Naive thymus-derived CD4-positive, alpha-beta T cell (primary cell): ENCODE measurements at places on chromosomes 12 and 14. TPM values are rescaled to one million over a fixed set of nuclear protein-coding genes. Genes with fewer than 3 reads are reported as not detected.
A peak's percentile ranks its signal among the peaks of the same experiment; 100 is the strongest.

Gene SIX6
- total RNA-seq, result not detected

Gene GUCY2C
- not detected in 2 replicates for total RNA-seq

Gene MTHFD1
- 30.9 TPM for total RNA-seq

DNA sequence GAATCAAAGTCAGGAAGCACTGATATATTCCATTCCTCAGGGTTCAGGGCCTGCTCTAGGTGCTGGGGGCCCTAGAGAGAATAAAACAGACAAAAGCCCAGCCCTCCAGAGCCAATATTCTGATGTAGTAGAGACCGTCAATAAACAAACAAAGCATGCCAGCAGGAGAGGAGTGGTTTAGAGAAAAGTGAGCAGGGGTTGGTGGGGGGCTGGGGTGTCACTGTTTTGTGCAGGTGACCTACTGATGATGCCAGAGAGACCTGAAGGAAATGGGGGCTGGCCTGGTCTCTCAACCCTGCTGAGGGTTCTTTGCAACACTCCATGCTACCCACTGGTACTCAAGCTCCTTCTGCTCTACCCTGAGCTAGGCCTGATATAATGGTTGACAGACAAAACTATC lies 26.5 kb downstream of the IL26 start:
- no peak overlapping the region for H3K4me3 ChIP-seq
- H3K4me1 ChIP-seq, result peaks cover 14% of the 10 kb centered on the region
- no peaks in the 10 kb centered on the region for H3K36me3 ChIP-seq
- H3K27ac ChIP-seq, result no peak overlapping the region
- H3K27me3 ChIP-seq, result no peaks in the 10 kb centered on the region

DNA sequence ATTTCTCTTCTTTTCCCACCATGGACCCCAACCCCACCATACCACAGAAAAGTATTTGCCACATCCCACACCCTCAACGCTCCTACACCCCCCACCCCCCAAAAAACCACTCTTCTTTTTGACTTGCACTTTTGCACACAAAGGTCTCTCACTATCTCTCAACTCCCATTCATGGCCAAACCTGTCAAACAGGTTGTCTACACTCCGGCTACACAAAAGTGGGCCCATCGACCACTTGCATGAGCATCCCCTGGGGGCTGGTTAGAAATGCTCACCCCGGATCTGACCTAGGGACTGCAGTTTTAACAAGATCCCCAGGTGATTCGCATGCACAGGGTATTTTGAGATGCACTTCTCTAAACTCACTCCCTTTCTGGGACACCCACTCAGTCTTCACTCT lies 248.2 kb downstream of the DPF3 start:
- no peaks in the 10 kb centered on the region for H3K36me3 ChIP-seq
- no peaks in the 10 kb centered on the region for H3K27me3 ChIP-seq
- DNase-seq, result no peak

DNA sequence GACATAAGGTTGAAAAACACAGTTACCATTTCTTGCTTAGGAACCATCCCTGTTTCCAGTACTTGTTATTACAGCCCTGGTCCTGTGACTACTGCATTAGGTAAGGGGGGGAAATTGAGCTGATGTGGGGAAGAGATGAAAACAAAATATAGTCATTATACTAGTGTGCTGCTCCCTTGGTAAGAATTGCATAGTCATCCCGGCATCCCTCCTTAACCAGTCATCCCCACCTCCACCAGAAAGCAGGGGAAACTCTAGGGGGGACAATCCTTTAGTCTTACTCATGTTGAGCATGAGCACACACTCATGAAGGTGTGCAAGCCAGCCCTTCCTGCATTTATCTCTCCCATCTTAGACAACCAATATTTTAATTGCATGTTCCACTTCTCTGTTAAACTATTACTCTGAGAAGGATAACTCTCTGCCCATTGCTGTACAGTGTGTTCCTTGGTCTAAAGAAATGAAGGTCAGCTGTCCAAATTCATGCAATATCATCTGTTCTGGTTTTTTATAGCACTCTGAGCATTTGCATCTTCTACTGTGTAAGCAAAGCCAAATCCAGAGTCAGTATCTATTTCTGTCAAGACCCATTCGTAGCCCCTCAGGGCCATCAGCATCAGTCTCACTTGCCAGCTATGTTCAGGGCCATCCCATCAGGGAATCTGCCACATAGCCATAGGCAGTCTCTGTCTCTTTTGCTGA lies 46.8 kb downstream of the TMEM30B start:
- no peaks in the 10 kb centered on the region for H3K4me1 ChIP-seq
- H3K27ac ChIP-seq, result no peak overlapping the region
- H3K4me3 ChIP-seq, result no peak overlapping the region

Gene PAX9
- total RNA-seq, result not detected in 2 replicates

- H3K27me3 ChIP-seq, result no peaks in the 10 kb centered on the region
- no peaks in the 10 kb centered on the region for H3K4me1 ChIP-seq
- DNase-seq, result no peak
- H3K36me3 ChIP-seq, result no peaks in the 10 kb centered on the region
- no peak overlapping the region for H3K27ac ChIP-seq
Observed at GRCh38 chr14:24874514-24875202, 175.3 kb downstream of the STXBP6 start.

DNA sequence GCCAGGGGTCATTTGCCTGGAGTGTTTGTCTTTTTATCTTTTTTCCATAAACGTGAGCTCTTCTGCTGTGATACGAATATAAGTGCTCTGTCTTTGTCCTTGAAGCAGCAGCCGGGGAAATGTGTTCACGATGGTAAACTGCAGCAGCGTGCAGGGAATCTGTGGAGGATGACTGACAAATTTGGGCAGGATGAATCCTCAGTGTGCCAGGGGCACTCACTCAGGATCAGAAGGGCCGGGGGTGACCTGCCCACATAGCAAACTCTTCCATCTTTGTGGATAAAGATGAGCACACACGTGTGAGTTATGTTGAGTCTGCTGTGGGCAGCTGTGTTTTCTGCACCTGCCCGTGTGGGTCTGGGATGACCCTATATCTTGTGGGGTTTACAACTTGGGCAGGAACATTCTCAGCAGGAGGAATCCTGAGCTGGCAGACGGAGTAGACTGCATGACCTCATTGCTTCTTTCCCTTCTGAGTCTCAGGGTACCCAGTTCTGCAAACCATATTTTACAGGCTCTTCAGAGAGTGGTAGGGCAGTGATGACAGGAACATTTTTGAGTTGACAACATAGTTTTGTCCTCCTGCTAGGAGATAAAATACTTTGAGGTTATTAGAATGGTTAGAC lies 711 bp downstream of the ANO4 start:
- no peaks in the 10 kb centered on the region for H3K27me3 ChIP-seq
- no peaks in the 10 kb centered on the region for H3K4me1 ChIP-seq
- DNase-seq, result no peak
- no peaks in the 10 kb centered on the region for H3K36me3 ChIP-seq
- no peak overlapping the region for H3K27ac ChIP-seq
- no peak overlapping the region for H3K4me3 ChIP-seq

- H3K27me3 ChIP-seq, result no peaks in the 10 kb centered on the region
- no peaks in the 10 kb centered on the region for H3K4me1 ChIP-seq
- H3K36me3 ChIP-seq, result no peaks in the 10 kb centered on the region
- no peak for DNase-seq
- no peak overlapping the region for H3K4me3 ChIP-seq
Observed at GRCh38 chr12:16610001-16610585, 4.1 kb upstream of the LMO3 start.

GRCh38 chr12:109729371-109729781 lies 15.8 kb downstream of the FAM222A start:
- no peaks in the 10 kb centered on the region for H3K4me1 ChIP-seq
- H3K27me3 ChIP-seq, result no peaks in the 10 kb centered on the region
- DNase-seq, result no peak
- no peak overlapping the region for H3K27ac ChIP-seq

DNA sequence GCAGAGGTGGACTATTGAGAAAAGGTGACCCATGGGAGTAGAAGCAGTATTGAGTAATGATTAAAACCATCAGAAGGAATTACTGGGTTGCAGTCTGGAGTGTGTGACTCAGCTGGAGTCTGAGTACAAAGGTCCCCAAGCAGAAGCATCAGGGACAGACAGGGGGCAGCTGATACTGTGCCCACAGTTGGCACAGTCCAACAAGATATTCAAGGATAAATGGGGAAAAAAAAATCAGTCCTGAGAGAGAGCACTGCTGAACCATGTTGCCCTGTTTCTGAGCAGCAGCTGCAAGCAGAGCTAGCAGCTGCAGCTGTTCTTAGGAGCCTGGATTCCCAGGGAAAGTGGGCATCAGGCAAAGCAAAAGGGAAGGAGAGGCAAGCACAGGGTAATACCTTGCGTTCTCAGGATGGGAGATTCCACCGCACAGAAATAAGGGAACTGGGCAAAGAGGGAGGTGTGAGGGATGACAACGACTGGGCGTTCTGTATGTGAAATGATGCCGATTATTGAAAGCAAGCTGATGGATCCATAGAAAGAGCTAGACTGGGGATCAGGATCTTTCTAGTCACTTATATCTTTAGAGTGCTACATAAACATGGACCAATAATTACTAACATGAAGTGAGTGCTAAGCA lies 17.7 kb downstream of the NEUROD4 start:
- DNase-seq, result no peak
- H3K27ac ChIP-seq, result no peak overlapping the region
- peaks cover 15% of the 10 kb centered on the region for H3K4me1 ChIP-seq
- H3K36me3 ChIP-seq, result no peaks in the 10 kb centered on the region

DNA sequence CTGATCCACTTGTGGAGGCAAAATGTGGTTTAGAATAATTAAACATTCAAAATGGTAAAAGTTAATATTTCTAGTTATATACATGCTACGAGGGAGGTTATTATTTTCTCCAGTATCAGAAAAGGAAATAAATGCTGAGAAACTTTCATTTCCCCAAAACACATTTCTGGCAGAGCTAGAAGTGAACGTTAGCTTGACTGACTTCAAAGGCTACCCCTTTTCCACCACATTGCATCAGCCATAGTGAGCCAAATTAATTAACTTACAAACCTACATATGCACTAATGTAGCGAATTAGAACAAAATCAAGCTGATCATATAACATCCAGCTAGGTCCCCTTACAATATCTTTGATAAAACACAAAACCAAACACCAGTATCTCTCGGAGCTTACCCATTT lies 49.3 kb upstream of the RERGL start:
- H3K27me3 ChIP-seq, result no peaks in the 10 kb centered on the region
- H3K4me3 ChIP-seq, result no peak overlapping the region
- H3K36me3 ChIP-seq, result no peaks in the 10 kb centered on the region
- no peak overlapping the region for H3K27ac ChIP-seq

DNA sequence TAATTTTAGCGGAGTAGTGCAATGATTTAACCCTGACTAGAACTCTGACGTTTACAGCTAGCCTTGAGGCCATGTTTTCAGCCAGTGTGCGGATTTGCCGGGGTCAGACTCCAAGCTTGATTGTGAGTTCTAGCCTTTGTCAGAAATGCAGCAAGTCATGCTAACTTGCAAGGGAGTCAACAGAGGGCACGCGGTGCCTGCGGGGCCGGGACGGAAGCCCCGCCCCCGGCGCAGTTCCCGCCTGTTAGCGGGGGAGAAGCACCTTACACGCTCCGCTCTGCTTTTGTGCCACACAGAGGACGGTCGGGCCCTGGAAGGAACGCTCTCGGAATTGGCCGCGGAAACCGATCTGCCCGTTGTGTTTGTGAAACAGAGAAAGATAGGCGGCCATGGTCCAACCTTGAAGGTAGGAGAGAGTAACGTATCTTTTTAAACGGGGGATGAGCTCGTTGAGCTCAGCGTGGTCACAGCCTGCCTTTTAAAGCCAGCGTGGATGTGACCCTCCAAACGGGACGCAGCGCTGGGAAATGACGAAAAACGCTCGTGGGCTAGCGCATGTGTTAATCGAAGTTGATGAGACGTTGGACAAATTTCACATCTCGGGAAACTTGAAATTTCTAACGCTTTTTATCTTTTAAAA lies 14.8 kb upstream of the EID3 start:
- peak; percentile 83 for DNase-seq
- peaks cover 18% of the 10 kb centered on the region for H3K4me1 ChIP-seq
- H3K36me3 ChIP-seq, result peaks cover 11% of the 10 kb centered on the region
- H3K4me3 ChIP-seq, result peak overlapping the region; percentile 73
- peak overlapping the region; percentile 78 for H3K27ac ChIP-seq
- H3K27me3 ChIP-seq, result no peaks in the 10 kb centered on the region

DNA sequence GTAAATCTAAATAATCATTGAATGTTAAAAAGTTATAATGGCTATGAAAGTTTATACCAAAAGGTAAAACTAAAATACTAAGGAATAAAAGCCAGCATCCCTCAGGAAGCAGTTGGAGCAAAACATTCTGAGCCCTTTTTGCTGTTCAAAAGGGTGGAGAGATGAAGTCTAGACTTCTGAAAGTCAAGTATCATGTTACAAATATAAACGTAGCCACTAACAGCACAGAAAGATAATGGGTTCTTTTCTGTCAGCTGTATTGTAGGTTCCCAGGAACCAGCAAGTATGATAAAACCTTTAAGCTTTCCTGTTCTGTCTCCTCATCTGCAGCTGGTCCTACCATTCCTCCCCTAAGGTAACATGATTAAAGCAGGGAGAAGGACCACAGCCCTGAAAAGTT lies 16.4 kb upstream of the PLD4 start:
- H3K36me3 ChIP-seq, result no peaks in the 10 kb centered on the region
- no peak overlapping the region for H3K4me3 ChIP-seq
- DNase-seq, result no peak
- no peaks in the 10 kb centered on the region for H3K27me3 ChIP-seq
- no peak overlapping the region for H3K27ac ChIP-seq
- H3K4me1 ChIP-seq, result no peaks in the 10 kb centered on the region

- H3K36me3 ChIP-seq, result no peaks in the 10 kb centered on the region
- no peak overlapping the region for H3K27ac ChIP-seq
- DNase-seq, result no peak
Observed at GRCh38 chr14:27886256-27886655, 880.3 kb upstream of the FOXG1 start.

DNA sequence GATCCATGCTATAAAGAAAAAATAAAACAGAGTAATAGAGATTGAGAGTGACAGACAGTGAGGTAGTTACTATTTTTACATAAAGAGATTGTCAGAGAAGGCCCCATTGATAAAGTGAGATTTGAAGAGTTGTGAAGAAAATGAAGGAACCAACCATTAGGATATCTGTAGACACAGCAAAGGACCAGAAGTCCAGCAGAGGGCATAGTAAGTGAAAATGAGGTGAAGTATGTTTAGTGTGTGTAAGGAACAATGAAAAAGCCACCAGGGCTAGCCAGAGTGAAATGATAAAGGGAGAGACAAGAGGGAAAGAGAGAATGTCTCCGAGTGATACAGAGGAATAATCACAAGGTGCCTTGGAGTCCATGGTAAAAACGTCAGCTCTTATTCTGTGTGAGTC lies 411.0 kb downstream of the NELL2 start:
- no peaks in the 10 kb centered on the region for H3K36me3 ChIP-seq
- H3K27me3 ChIP-seq, result no peaks in the 10 kb centered on the region
- H3K4me3 ChIP-seq, result no peak overlapping the region
- no peak for DNase-seq
